ENCODE measurements at places on chromosomes 7 and 10. TPM values are rescaled to one million over a fixed set of nuclear protein-coding genes. Genes with fewer than 3 reads are reported as not detected.

DNA sequence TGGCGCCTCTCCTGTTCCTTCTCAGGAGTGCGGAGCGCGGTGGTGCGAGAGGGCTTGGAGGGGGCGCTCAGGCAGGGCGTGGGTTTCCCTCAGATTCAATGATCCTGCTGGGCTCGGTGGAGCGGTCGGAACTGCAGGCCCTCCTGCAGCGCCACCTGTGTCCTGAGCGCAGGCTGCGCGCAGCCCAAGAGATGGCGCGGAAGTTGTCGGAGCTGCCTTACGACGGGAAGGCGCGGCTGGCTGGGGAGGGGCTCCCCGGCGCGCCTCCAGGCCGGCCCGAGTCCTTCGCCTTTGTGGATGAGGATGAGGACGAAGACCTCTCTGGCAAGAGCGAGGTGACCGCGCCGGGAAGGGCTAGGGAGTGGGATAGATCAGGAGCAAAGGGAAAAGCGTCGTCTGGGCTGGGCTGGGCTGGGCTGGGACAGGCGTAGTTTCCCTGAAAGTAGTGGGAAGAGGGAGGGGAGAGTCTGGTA is 17.0 kb downstream of the FAM131B start:
- DNase-seq: peak; percentile 91

GRCh38 chr10:65559369-65559768 is 1366.5 kb upstream of the LRRTM3 start:
- no peak for DNase-seq

GRCh38 chr7:50436133-50436806 is 13.9 kb downstream of the FIGNL1 start:
- no peak for DNase-seq

DNA sequence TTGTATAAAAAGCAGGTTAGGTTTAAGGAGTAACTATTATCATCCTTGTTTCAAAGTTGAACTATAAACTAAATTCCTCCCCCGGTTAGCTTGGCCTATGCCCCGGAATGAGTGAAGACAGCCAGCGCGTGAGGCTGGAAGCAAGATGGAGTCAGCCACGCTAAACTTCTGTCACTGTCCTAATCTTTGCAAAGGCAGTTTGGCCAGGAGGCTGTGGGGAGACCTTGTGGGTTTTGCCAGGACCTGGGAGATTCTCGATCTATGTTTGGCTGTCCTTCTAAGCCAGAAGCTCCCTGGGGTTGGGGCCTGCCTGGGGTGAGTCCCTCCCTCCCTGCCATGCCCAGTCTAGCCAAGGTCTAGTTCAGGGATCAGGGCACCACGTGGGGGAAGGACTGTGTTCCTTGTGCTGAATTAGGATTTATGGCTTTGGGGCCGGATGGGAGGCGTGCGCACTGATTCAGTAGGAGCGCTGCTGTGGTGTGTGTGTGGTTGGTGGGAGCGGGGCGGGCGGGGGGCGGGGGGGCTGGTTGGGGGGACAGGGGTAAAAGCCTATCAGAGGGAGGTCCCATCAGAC is 871 bp upstream of the GTF2IRD1 start:
- peak; percentile 68 for DNase-seq

- DNase-seq: no peak
Measured at GRCh38 chr10:77350711-77351119, 286.9 kb downstream of the KCNMA1 start.

DNA sequence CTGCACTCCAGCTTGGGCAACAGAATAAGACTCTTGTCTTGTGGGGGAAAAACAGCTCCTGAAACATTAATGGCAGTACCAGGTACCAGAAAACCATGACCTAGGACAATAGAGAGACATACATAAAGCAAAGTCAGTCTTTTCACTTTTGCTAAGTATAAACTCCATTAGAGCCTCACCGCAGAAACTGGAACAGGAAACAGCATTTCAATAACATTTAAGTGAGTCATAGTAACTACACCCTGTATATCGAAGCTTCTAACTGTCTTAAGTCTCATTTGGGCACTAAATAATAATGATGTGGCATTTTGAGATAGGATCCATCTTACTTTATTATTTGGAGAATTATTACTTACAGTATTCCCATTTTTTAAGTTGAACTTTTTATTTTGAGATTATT is 517.8 kb upstream of the CELF2 start:
- no peak for DNase-seq

GRCh38 chr7:73971322-73971703 is 56.7 kb upstream of the ELN start:
- no peak for DNase-seq

- peak; percentile 98 for DNase-seq
Measured at GRCh38 chr10:86366033-86366901, at the start of gene GRID1. Gene GRID1, minus strand, starts transcription at chr10:86366795.

- DNase-seq: no peak
Measured at GRCh38 chr10:117250411-117250810, 9.5 kb downstream of the SLC18A2 start.

DNA sequence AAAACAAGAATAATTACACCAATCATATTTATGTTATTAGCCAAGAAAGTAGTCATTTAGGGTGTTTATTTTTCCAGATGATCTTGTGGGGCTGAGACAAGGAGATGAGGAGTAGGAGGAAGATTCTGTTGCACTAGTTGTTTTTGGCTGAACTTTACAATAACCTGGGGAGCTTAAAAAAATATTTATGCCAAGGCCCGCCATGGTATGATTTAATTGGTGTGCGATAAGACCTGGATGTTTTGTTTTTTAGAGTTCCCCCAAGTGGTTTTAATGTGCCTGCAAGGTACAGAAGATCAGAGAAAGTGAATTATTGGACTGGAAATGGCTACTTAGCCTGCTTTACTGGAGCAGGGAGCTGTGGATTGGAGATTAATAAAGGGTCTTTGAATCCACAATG is 7.1 kb upstream of the ZNF282 start:
- no peak for DNase-seq

DNA sequence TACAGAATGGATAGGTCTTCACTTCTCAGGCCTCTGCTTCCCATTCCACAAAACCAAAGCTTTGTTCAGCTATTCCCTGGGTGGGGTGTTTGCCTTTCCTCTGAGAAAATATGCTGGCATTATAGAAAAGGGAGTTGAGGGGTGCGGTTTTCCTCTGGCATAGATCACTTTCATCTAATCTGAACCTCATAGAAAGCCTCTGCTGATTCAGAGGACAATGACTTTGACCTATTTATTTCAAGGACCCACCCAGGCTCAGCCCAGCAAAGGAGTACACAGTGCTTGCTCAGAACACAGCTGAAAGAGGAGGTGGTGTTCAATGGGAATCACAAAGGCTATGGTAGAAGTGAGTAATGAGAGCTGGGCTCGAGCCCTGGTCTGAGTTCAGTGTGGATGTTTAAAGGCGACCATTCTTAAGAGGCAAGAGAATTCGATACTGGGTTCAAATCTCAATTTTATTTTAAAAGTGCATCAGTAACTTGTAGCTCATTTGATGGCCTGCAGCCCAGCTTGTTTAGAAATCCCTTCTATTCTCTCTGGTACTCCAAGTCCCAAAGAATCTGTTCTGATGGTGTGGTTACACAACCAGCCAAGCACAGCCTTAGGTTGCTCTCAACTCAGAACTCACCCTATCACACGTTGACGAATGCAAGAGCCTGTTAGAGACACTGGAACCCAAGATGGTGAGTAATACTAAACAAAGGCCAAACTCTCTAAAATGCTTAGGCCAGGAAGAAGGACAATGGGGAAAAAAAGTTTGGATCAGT is 1012.8 kb downstream of the LRMDA start:
- DNase-seq: no peak

GRCh38 chr7:50409856-50410745 is 40.0 kb downstream of the FIGNL1 start:
- no peak for DNase-seq

DNA sequence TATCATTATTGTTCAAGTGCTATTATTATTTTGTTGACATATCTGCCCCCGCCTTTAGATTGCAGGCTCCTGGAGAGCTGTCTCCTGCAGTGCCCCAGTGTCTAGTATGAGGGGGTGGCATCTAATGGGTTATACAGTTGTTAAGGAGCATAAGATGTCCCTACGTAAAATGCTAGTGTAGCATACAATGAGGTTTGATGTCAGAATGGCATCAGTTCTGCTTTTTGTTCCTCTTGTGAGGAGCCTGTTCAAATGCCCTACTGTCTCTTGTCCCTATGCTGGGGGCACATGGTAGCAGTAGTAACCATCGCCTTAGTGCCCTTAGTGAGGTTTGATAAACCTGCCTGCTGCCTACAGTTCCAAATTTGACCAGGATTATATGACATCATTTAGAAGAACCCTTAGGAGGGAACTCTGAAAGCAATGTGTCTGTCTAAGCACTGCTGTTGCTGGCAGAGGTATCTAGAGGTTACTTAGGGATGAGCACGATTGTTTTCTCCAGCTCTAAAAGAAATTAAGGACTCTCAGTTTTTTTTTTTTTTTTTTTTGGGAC is 9.7 kb downstream of the CREM start:
- no peak for DNase-seq

- DNase-seq: no peak
Measured at GRCh38 chr7:128867241-128867640, 4.6 kb downstream of the ATP6V1F start.

DNA sequence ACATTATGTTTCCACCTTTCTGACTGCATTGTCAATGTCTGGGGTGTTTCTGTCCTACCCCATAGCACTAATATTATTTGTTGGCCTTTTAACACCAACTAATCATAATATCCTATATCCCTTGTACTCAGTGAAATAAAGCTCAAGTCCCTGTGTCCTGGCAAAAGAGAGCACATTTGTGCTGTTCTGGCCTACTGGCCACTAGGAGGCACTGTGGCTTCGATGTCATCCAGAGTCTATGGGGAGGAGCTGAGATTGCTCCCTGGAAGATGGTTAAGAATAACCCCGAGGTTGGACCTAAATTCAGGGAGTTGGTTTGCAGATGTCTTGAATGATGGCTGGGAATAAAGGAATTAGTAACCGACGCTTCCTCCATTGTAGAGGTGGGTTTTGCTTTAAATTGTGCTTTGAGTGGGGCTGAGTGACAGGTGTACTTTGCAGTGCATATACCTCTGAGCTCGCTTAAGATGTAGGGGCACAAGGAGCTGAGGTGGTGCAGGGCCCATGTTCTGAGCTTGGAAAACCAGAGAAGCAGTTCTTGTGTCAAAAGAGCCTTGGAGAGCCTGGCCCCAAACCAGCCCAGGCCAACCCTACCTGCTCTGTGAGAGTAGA is 191.2 kb upstream of the PRSS1 start:
- peak; percentile 48 for DNase-seq

- DNase-seq: no peak
Measured at GRCh38 chr7:3518546-3518945, 217.5 kb downstream of the SDK1 start.

GRCh38 chr7:153217032-153217431 is 457.5 kb downstream of the ACTR3B start:
- no peak for DNase-seq

- peak; percentile 18 for DNase-seq
Measured at GRCh38 chr7:106598663-106599342, 62.2 kb downstream of the CCDC71L start.

DNA sequence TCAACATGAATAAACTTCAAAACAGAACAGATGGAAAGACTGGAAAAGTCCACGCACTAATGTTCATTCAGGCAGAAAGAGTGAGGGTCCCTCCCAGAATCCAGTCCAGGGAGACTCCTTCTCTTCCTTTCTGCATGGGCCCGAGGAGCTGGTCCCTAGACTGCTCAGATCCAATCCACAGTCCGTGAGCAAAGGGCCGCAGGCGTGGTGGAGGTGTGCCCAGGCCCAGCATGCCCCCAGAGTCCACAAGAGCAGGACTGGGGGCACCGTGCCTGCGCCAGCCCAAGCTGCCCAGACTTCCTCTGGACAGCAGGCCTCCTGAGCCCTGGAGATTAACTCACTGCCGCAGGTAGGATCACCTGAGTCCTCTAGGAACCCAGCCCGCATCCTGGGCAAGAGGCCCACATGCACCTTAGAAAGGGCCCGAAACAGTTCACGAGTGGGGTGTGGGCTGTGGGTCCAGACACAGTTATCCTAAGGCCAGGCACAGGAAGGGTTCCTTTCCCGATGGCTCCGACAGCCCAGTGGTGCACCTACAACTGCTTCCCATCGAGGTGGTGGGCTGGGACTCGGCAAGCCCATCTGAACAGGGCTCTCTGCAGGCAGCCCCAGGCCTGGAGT is 531.0 kb downstream of the DNAJB6 start:
- no peak for DNase-seq

- DNase-seq: no peak
Measured at GRCh38 chr10:88037623-88038022, 174.2 kb downstream of the PTEN start.

GRCh38 chr7:7764520-7765396 is 46.4 kb upstream of the RPA3 start:
- no peak for DNase-seq

DNA sequence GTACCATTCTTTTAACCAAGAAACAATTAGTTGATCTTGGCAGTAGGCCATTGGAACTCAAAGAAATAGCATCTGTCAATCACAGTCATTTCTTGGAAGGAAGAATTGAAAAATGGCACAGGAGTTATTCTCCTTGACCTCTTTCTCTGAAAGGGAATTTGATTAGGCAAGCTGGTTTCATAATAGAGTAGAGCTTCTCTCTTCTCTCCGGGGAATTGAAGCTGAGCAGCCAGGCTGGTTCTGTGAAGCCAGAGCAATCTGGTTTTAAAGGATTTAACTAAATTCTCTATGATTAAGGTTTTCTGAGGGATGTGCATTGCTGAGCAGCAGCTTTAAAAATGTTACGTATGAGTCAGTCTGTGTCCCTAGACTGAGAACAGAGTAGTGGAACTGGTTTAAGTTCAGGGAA is 70.2 kb downstream of the AHCYL2 start:
- no peak for DNase-seq

- no peak for DNase-seq
Measured at GRCh38 chr10:69662173-69662877, 32.3 kb downstream of the FAM241B start.

OR2A5 gene
- not detected for total RNA-seq

FGFBP3 gene
- 10.5 TPM for total RNA-seq

GNG11 gene
- total RNA-seq: 1.9 TPM

JAKMIP3 gene
- 0.42 TPM for total RNA-seq

OR2A7 gene
- 2.0 TPM for total RNA-seq

VWA2 gene
- 0.21 TPM for total RNA-seq

PIK3AP1 gene
- total RNA-seq: 1.2 TPM

C10orf120 gene
- total RNA-seq: not detected
